Left renal pelvis (tissue), 4 donors: ENCODE measurements at places on chromosomes 6 and 20.

DNA sequence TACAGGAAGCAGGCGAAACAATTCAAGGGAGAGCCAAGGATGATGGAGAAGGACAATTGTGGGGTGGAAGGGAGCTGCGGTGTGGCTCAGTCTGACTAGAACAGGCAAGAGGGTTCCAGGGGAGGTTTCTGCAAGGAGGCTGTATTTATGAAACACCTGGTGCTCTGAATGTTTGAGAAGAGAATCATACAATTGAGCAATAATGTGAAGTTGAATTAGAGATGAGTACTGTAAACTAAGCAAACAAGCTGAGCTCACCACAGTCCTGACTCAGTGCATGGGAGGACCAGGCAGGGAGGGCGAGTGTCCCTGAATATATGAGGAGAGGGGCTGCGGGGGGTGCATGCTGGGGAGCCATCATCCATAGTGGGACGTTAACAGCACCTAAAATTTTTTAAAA is 279.7 kb downstream of the KIF16B start:
- DNase-seq = no peak

- no peak for DNase-seq
These were observed 902 bp downstream of the SAMHD1 start for GRCh38 chr20:36950414-36951197.

DNA sequence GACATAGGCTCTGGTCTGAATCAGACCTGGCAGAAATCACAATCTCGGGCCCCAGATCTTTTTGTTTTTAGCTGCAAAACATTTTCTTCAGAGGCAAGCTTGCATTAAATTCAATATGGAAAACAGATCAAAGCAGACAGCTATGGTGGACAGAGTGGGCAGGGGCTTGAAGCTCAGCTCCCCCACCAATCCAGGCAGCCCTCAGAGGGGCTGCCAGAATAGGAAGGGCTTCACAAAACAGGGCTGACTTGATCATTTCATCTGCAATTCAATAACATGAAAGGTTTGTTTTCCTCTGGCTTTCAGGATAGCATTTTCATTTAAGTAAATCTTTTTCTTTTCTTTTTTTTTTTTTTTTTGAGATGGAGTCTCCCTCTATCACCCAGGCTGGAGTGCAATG is 49.2 kb upstream of the ALDH8A1 start:
- no peak for DNase-seq

DNA sequence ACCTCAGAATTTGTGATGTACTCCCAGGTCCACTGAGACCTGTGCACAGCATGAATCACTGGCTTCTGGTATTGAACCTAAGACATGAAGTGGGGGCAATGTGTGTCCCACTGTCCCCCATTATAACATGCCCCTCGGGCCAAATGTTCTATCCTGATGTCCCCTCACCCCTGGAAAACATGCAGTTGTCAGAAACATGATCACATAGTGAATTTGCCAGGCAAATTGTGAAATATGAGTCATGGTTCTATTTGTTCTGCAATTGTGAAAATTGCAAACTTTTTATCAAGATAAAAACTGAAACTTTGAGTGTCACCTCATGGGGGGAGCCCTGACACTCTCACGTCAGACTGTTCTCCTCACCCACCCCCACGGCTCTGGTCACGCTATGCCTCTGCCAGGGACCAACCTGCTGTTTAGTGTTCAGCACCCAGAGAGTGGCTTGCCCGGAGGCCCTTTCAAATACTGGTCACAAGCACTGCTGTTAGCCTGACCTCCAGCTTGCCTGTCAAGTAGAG is 305.3 kb downstream of the CLIC5 start:
- no peak for DNase-seq

DNA sequence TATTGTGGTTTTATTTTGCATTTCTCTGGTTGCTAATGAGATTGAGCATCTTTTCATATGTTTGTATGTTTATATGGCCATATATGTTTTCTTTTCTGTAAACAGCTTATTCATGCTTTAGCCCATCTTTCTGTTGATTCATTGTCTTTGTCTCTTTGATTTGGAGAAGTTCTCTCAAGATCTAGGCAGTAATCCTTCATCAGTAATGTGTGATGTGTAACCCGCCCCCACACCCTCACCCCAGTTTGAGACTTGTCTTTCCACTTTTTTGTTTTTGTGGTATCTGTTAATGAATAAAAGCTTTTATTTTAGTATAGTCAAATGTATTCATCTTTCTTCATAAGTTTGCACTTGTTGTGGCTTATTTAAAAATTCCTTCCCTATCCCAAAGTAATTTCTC is 26.0 kb downstream of the ZC3H12D start:
- DNase-seq = no peak

- DNase-seq = no peak
These were observed 15.1 kb downstream of the GLYATL3 start for GRCh38 chr6:49514571-49515484.

- no peak for DNase-seq
These were observed 45.5 kb downstream of the E2F3 start for GRCh38 chr6:20447157-20447556.
